NCI-H524 (cell line): ENCODE measurements at places on chromosomes 2 and 18.

DNA sequence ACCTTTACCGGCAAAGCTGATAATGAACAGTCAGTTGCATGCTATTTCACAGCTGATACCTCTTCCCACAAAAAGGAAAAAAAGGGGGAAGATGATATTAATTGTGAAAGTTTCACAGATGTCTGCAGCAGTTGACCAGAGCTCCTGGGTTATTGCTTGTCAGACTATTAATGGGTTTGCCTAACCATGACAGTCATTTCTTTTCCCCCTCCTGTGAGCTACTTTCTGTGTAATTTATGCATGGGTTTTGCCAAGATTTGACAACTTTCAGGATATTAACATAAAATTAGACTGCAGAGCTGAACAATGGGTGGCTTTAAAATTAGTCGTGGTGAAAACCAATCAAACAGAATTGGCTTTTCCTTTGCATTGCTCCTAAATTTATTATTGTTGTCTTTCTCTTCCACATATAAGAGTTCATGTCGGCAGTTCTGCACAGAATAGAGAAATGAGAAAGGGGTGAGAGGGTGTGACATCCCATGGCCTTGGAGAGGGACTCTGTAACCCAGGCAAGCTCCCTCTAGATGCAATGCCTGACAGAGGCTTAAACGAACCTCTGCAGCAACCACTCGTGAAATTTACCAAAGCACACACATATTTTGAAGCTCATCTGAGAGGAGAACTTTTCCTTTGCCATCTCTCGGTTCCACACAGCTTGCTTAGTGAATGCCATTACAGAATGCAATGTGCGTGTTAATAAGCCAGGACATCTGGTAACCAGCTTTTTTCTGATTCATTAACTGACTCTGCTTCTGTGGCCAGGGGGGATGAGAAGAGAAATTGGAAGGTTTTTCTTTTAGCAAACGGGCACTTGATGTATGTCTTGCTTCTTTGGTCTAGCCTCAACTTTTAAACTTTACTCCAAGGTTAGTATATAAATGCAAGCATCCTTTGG lies 82.2 kb upstream of the ITGA4 start:
- peak; percentile 32 for DNase-seq

GRCh38 chr2:150007815-150008430 lies 420.3 kb upstream of the MMADHC start:
- no peak for DNase-seq

DNA sequence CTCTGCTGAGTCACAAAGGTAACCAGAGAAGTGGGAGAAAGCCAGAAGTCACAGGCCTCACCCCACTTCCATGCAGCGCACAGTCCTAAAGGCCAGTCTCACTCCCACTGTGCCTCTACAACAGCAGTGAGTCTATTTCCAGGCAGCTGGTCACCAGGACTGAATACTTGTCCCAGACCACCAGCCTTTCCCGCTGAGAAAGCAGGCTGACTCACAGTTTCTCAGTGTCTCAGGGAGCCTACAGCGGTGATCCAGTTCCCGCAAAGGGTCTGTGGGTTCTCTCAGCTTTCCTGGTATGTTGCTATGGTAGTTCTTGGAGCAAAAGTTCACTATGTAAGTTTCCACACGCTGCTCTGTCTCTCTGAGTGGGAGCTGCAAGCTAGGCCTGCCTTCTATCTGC lies 622.5 kb downstream of the RNF144A start:
- peak; percentile 7 for DNase-seq

DNA sequence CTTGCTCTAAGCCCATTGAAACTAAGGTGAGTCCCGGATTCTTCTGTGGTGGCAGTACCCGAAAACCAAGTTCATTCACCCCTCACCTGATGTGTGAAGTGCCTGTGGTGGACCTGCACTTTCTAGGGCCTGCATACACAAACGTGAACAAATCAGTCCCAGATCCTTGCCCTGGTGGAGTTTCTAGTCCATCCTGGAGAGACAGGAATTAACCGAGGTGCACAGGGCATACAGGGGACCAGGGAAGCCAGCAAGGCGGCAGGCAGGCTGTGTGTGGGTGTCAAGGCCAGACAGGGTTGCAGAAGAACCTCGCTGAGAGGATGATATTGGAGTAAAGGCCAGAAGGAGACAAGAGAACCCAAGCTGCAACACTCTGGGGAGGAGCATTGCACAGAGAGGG lies 106.1 kb downstream of the SMIM21 start:
- DNase-seq, result no peak

GRCh38 chr2:15642815-15643500 lies 51.3 kb downstream of the DDX1 start:
- DNase-seq, result no peak

- DNase-seq, result no peak
These were observed 444.3 kb downstream of the SLC4A3 start for GRCh38 chr2:220071696-220072095.

DNA sequence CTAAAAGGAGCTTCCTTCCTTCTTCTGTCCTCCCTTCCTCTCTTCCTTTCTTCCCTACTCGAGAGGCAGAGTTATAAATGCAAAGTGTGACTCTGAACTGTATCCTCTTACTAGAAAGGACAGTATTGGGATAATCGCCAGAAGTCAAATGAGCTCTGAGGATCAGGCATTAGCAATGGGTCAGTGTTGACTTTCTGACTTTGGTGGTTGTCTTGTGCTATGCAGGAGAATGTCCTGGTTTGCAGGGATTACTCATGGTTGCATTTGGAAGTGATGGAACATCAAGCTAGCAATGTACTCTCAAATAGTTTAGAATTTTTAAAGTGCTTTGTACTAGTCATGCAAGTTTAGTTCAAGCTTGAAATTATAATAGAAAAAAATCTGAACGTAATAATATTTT lies 115.6 kb downstream of the TXNL1 start:
- DNase-seq, result no peak

DNA sequence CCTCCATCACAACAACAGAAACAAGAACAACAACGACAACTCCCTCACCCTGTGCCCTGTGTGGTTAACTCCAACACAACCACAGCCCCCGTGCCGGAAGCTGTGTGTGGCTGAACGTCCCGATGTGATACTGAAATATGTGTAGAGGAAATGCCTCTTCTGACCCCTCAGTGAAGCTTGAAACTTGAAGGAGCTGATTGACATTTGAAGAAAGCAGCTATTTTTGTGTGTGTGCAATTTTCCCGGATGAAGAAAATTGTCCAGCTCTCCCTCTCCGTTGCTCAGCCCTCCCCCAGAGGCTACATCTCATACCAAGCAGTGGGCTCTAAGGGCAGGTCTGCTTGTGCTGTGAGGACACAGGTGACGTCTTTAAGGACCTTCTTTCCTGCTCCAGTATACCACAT lies 173.8 kb downstream of the ICOS start:
- no peak for DNase-seq

DNA sequence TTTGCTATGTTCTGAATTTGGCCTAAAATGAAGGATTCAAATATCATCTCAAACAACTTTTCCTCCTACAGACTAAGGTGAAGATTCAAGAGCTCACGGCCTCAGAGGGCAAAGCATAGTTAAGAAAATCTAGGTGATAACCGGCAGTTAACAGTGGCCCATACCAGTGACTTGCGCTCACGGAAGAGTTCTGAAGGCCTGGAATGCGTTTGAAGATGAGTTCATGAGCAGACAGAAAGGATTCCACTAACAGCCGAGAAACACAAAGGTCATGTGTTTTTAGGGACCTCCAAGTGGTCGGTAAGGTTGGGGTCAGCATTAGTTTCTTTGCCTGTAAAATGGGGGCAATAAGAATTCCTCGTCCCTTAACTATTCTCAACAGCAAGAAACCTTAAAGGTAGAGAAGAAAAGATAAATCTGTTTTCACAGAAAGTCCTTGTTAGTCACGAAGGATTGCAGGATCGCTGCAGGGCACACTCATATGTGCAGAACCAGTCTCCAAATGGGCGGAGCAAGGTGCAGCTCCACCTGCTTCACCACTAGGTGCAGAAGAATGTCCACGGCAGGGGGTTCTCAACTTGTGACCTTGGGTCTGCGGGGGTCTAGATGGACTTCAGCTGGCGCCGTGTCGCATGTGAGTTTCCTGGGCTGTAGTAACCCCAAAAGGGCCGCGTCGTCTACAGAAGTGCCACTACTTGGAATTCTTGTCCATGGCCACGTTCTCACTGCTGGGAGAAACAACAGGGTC lies 708 bp upstream of the RPIA start:
- no peak for DNase-seq

DNA sequence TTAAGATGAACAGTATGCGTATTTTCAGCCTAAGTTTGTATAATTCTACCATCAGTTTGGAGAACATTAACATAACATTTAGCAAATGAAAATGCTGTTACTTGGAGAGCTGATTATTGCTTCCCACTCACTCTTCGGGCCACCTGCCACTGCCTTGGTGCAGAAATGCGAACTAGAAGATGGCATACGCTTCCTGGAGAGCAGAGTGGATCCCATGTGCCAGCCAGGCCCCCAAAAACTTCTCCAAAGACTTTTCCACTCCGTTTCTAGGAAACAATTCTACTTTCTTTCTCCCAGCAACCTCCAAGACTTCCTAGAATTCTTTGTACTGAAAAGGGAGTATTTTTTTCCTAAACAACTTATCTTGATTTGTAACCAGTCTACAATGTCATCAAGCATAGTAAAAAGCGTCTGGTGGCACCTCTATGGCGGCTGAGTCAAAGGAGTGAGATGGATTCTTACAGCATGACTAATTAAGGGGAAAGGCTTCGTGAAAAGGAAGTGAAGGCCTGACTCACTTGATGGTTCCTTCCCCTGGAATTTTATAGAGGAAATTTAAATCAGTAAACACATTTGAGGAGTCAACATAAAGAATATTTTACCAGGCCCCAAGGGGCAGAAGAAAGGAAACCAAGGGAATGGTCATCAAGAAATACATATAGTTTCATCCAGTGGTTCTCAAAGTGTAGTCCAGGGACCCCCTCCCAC lies 36.6 kb downstream of the FEZ2 start:
- no peak for DNase-seq

- DNase-seq, result no peak
These were observed 23.1 kb downstream of the PPM1B start for GRCh38 chr2:44191739-44192138.

GRCh38 chr2:128326346-128326745 lies 7.7 kb upstream of the HS6ST1 start:
- DNase-seq, result no peak

DNA sequence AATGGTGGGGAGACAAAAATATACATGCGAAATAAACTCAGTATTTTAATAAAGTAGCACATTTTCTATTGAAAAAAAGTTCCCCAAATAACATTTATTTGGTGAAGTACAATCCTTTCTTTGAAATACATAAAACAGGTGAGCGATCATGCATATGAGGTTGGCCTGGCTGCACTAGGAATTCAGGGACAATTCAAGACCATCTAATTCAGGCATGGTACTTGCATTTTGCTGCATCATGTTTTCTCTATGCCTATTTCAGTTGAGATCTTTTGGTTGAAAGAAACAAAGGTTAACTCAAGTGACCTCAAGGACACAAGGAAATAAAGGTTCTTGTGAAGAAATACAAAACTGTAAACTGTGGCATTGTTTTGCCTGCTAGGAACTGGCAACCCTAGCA lies 19.8 kb upstream of the TAF4B start:
- DNase-seq, result no peak
